ENCODE measurements at places on chromosomes 5 and 9.

- no peak for DNase-seq
These were observed 63.0 kb downstream of the NR6A1 start for GRCh38 chr9:124708074-124708473.

DNA sequence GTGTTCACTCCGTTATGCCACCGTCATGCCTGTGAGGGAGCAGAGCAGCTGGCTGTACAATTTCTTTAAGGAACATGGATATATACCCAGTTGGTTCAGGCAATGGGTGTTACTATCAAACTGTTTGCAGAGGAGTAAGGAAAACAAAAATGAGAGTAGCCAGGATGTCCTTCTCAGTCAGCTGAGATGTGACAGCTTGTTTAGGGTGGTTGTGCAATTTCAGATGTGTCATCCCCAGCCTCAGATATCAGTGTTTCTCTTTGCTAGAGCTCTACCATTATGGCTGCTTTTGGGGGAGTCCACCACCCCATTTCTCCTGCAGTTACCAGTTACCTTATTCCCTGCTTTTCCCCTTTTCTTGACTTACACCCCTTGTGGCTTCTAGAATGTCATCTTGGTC, 135.2 kb upstream of the SLC24A2 start:
- no peak for DNase-seq

- no peak for DNase-seq
These were observed 33.1 kb downstream of the RASA1 start for GRCh38 chr5:87300744-87301143.

DNA sequence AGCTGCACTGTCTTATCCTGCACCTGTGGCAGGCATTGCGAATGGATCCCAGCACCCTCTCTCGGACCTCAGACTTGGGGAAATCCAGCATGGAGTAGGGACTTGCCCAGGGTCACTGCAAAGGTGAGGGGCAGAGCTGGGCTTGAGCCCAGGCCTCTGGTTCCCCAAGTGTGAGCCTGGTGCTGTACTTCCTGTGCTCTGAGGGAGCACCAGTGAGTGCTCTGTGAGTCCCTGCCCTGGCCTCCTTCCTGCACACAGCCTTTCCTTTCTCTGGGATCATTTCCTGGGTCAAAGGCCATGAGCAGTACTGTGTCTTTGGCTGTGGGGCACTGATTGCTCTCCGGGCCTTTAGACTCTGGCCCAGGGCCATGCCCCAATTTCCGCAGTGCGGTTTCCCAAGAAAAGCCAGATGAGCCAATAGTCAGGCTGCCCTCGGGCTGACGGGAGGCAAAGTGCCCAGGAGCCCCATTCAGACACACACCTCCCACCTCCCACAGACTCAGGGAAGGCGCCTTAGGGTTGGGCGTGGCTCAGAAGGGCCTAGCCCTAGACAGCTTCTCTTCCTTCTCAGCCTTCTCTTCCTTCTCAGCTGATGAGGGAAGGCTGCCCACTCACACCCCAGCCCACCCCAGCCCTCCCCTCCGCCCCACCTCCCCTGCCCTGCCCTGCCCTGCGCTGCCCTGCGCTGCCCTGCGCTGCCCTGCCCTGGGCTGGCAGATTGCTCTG, 23.3 kb upstream of the TRIM14 start:
- DNase-seq, result no peak

- DNase-seq, result no peak
These were observed 15.6 kb upstream of the LVRN start for GRCh38 chr5:115946655-115947054.

GRCh38 chr5:179212870-179213269, 132.4 kb downstream of the ADAMTS2 start:
- no peak for DNase-seq

DNA sequence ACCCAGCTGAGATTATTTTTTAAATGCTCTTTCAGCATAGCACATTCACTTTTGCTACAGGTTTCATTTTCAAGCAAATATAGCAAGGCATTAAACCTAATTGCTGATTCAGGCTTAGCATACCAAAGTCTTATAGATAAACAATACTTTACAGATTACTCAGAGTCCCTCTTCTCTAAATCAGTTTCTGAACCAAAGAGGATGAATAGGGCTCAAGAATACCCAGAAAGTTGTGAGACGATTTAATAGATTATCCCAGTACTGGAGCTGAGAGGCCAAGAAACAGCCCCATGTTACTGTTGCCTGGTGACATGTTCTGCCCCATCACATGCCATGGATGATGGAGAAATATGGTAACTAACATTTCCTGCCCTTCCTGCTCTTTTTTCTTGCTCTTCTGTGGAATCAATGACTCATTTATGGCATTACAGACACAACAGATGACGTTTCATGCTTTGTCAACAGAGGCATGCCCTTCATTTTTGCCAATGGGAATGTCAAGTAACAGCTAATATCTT, 18.1 kb upstream of the SSBP2 start:
- DNase-seq, result no peak

- no peak for DNase-seq
These were observed 128.6 kb downstream of the ASTN2 start for GRCh38 chr9:117286245-117286644.

- DNase-seq, result no peak
These were observed 59.3 kb downstream of the GALNT10 start for GRCh38 chr5:154249826-154250225.

GRCh38 chr9:129547869-129548570, 72.9 kb downstream of the C9orf50 start:
- no peak for DNase-seq

GRCh38 chr5:158195416-158196210, 336.7 kb upstream of the CLINT1 start:
- no peak for DNase-seq

- no peak for DNase-seq
These were observed 174.9 kb upstream of the PAPPA start for GRCh38 chr9:115978659-115979096.

GRCh38 chr9:11946531-11946930, 746.7 kb upstream of the TYRP1 start:
- no peak for DNase-seq

Measured in SIG-M5 (cell line).